ENCODE measurements at places on chromosomes 5 and 9.

DNA sequence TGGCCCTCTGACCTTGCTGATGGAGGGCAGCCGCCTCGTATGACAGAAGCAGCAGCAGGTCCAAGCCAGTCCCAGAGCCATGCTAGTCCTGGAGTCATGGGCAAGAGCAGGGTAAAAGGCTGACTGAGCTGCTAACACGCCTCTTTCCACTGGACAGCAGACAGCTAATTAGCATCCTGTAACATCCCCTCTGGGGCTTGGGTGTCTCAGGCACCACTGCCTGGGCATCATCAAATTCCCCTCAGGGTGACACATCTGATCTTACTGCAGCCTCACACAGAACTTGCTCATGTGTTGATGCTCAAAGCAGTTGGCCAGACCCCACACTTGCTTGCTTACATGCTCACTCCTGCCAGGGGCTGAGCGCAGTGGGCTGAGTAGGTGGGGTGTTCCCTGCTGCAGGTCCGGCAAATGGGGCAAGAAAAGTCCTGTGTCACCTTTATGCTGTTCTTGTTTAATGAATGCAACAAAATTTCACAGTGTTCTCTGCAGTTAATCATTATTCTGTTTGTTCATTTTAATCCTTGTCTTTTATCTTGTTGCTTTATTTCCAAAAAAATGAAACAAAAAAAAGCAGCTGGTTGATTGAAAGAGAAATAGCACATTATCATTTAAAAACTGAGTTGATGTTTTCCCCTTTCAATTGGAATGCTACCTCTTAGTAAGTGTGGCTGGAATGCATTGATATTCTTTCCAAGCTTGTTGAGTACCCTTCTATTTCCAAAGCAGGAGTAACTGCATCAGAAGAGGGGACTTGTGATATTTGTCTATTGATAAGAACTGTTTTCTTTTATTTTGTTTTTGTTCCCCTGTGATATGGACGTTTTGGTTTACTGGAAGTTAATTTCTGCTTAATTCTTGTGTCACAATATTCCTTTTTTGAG is 254.1 kb downstream of the CDH18 start:
- no peak for DNase-seq

DNA sequence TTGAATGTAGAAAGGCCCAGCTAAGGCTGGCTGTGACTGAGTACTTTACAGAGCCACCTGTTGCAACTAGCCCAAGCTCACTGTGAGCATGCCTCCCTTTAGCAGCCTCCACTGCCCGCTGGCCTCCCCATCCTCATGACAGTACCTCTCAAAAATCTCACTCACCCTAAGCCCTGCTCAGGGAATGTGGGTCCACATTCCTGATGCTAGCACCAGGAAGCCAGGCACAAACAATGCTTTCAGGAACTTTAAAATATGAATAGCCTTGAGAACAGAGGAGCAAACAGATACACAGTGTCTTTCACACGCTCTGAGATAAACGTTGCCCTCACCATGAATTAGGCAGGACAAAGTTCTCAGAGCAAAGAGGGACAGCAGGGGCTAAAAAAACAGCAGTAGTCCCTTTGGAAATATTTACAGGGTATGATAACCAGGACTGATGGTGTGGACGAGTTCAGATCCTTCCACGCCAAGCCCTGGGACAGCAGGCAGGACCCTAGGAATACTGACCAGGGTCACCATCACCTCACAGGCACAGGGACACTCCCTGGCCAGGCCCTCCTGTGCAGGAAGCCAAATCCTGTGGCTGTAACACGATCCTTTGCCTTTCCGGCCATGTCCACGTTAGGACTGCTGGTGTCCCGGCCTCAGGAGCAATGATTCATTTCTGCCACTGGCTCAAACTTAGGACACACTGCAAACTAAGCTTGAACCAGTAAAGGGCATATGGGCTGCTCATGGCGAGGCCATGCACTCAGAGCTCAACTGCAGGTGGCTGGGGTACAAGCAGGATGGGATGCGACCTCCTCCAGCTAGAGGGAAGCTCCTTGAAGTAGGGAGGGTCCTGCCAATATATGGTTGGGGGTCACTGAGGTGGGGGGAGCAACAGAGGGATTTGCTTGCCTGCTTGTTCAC is 9.6 kb downstream of the ACSL6 start:
- no peak for DNase-seq

DNA sequence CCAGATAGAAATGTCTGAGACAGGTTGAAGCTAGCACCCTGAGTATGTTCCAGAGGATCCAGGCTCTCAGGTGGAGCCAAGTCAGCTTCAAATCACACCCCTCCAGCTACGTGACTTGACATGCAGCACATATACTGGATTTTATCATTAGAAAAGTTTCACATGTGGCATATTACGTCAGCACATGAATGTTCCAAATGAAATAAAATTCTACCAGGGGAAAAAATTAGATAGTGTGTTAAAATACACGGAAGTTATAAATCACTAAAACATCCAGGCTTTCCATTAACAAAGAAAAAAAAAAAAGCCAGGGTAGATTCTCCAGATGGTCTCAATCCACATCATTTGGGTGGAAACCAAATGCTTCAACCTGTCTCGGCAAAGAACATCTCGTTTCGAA is 251.6 kb downstream of the MPDZ start:
- no peak for DNase-seq

DNA sequence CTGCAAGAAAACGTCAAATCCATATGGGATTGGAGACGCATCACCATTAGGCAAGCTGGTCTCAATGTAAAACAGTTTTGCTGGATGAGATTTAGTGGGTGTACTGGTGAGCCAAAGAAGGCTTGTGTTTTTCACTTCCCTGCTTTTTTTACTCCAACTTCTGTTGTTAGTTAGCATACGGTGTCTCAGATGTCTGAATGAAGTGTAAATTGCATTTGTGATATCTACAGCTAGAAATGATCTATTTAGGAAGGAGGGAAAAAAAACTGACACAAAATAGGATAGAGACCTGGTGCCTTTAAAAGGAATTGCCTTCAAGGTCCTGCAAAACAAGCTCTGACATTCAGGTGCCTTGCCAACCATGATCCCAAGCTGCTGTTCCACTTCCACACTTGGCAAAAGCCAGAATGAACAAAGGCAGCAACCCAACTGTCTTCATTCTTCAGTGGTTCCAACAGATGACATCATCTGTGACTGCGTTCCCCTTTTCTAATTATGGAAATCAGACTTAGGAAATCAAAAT is 104.2 kb upstream of the RAI14 start:
- DNase-seq, result no peak

DNA sequence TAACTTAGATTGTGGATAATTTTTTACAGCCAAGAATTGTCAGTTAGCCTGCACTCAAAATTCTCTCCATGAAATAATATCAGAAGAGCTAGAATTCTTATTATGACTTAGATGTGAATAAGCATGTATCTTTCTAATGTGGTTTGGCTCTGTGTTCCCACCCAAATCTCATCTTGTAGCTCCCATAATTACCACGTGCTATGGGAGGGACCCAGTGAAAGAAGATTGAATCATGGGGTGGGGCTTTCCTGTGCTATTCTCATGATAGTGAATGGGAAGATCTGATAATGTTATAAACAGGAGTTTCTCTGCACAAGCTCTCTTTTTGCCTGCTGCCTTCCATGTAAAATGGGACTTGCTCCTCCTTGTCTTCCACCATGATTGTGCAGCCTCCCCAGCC is 176.8 kb downstream of the MAT2B start:
- DNase-seq, result no peak

DNA sequence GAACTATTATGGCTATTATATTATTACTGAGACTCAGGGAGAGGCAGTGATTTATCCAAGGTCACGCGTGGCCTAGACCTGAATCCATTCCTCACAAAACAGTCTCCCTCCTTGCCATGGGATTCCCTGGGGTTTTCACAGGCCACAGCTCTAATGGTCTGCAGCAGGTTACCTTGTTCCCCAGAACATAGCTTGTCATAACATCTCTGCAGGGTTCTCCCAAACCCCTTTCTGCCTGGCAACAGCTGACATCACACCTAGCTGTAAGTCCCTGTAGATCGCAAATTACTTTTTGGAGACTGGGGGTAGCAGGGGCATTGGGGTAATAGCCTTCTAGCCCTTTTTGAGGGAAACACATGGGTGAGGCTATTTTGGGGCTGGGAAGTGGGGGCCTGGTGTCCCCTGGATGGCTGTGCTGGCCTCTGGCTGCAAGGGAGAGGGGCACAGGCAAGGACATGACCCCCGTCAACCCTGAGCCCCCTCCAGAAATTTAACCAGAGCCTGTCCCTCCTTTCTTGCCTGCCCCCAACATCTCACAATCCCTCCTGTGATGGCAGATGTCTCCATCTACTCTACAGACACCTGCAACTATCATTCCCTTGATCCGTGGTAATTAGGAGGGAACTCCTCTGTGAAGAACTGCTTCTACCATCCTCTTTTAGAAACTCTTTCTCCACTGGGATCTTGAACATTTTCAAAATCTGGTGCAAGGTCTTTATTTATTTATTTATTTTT is 1.3 kb downstream of the CD74 start:
- no peak for DNase-seq
